ENCODE measurements at places on chromosomes 2 and 18.

DNA sequence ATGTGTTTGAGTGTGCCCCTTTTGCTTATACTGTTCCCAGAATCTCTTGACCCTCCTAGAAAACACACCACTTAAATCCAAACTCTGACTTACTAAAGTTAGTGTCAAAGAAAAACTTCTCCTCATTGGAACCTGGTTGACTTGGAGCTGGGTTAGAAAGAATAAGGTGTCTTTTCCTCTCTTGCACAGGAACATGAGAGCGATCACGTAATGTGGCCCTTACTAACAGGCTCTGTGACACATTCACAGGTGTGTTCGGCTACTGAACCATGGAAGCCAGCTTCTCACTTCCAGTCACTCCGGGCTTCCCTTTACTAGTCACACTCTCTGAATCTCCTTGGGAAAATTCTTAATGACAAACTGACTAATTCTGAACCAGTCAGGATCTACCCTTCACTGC, 5.4 kb upstream of the POU3F3 start:
- DNase-seq: no peak

DNA sequence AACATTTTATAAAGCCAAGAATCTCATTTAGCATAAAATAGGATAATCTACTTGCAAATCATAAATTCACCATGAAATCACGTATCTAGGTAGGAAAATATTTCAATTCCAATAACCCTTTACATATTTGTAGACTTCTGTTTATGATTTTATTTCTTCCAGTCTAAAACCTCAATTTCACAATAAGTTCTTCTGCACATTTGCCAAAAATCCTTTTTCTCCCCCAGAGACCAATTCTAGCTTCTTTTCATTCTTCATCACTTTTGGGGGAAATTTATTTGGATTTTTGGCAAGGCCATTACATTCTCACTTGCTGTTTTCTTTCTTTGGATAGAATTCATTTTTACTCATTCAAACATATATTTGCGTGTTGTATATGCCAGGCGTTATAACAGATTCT, 86.8 kb downstream of the SPRED2 start:
- DNase-seq: no peak

DNA sequence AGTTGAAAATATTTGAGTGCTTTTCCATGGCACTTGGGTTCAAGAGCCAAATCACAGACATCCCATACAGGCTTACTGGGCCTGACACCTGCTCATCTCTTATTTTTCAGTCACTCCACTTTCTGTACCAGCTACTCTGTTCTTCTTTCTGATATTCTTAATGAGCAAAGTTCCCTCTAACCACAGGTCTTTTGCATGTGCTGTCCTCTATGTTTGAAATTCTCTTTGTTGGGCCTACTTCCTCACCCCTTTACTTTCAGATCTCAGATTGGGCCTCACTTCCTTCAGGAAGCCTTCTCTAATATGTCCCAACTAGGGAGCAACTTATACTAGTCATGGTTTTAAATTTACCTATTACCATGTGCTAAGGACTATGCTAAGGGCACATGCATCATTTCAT, 81.8 kb upstream of the RBMS1 start:
- no peak for DNase-seq

GRCh38 chr2:28327581-28327955, 65.1 kb upstream of the FOSL2 start:
- no peak for DNase-seq

- peak; percentile 12 for DNase-seq
Observed at GRCh38 chr2:16478434-16479210, 187.0 kb downstream of the CYRIA start.

DNA sequence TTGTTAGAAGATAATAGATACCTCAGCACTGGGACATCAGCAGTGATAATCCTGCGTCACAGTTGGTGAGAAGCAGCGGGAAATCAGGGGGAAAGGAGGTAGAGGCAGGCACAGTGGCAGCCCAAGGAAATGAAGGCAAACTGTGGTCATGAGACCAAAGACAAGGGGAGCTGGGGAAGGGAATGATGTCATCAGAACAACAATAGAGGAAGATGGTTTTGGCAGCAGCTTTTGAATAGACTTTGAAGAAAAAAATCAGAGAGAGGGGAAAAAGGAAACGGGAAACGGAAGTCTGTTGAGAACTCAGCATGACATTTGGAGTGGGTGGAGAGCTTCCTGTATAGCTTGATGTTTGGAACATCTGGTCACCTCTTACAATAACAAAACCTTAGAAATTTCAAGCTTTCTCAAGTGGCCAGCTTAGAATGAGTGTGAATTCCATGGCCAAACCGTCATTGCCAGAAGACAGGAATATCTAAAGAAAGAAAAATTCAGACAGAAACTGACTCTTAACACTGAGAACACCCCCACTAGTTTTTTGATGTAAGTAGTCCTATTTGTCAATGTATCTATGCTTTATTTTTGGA, 18.4 kb upstream of the YES1 start:
- DNase-seq: peak; percentile 27

GRCh38 chr2:28662468-28663181, 89.0 kb upstream of the PPP1CB start:
- peak; percentile 29 for DNase-seq

- DNase-seq: no peak
Observed at GRCh38 chr2:202096736-202097135, 23.7 kb downstream of the KIAA2012 start.

DNA sequence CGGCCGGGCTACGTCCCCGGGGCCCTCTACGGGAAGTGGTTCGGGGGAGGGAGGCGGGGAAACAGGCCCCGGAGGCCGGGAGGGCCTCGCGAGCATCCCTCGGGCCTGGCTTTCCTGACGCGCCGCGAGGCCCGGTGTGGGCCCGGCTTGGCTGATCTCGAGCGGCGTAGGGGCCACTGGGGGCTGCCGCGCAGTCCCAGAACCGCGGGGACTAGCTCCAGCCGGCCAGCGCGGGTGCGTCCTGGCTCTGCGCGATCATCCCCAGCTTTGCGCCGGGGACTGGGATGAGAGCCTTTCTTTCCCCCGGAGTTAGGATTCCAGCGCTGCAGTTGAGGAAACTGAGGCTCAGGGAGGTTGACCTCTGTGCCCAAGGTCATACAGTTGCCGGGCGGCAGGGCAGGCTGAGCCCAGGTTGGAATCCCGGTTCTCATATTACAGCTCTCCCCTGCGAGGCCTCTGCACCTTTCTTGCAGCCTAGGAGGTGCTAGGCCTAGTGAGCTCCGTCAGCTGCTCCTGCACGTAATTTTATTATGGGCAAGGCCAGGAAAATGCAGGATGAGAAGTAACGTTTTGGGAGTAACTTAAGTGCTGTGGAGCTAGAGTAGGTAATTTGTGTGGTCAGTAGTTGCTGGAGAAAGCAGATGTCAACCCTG, 501 bp downstream of the LPIN1 start:
- no peak for DNase-seq

DNA sequence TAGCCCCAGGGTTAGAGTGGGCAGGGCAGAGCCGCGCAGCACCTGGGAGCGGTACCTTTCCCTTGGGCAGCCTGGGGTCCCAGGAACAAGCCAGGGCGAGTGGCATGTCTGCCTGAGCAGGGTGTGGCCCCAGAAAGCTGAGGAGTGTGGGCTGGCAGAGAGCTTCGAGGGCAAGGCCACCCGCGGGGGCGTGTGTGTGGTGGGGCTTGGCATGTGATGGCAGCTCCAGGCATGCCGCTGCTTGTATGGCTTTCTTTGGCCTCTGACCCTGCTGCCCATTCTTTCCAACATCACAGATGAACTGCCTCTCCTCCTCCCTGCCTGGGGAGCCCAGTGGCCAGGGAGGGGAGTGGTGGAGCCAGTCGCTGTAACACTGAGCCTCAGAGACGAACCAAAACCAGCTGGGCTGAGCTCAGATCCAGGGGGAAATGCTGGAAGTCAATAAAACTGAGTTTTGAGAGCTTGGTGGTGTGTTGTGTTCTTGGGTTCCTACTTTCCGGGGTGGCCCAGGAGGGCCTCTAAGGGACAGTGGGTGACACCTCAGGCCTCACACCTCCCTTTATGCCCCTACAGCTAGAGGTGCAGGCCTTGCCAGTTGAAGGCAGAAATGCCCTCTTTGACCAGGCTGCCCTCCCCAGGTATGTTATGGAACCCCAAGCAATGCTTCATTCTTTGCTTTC, 7.4 kb downstream of the DNAJB2 start:
- DNase-seq: no peak

GRCh38 chr2:198630384-198630783, 826.0 kb downstream of the PLCL1 start:
- DNase-seq: no peak

GRCh38 chr18:53819174-53819573, 405.3 kb downstream of the MBD2 start:
- no peak for DNase-seq

DNA sequence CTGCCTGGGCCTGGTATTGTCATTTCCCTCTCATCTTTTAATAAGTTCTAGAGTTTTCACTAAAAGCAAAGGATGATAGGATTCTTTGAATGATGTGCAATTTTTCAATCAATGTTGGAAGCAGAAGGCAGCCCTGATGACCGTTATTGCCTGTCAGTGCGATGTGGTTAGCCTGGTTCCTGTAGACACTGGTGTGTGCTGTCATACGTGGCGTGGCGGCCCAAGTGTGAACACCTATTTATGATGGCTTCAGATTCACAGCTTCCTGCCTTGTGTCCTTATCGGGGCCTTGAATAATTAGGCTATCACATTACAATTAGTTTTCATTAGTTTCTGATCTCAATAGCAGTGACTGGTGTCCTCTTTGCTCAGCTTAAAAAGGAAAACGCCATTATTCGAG, 218.5 kb downstream of the TPGS2 start:
- no peak for DNase-seq

- no peak for DNase-seq
Observed at GRCh38 chr2:53438100-53438499, 329.5 kb upstream of the CHAC2 start.

DNA sequence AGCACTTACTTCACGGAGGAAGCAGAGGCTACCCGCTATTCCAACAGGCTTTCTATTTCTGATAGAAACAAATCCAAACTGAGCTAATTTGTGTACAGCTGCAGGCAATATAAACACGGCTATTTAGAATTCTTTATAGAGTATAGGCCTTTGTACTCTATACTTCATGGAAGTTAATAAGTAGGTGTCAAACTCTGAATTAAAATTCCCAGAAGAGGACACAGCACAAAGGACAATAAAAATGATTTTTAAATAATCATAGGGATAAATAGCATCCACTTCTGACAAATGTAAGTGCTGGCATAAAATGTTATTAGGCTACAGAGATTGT, 261.5 kb downstream of the AFF3 start:
- no peak for DNase-seq

DNA sequence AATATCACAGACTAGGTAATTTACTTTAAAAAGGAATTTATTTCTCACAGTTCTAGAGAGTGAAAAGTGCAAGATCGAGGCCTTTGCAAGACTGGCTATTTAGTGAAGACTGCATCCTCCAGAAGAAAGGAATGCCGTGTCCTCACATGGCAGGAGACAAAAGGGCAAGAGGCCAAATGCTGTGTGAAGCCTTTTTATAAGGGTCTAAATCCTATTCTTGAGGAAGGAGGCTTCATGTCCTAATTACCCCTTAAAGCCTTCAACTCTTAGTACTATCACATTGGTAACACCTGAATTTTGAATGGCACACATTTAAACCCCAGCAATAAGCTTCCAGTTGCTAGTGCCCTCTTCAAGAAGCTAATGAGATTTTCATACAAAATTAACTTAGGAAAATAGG, 1882.3 kb upstream of the PIK3C3 start:
- DNase-seq: no peak

- DNase-seq: no peak
Observed at GRCh38 chr2:223635080-223635479, 32.9 kb upstream of the SCG2 start.

GRCh38 chr18:54125429-54125828, 99.0 kb downstream of the MBD2 start:
- no peak for DNase-seq

GRCh38 chr2:186889101-186889879, 40.3 kb upstream of the ZSWIM2 start:
- peak; percentile 12 for DNase-seq

GRCh38 chr18:25141886-25142285, 210.1 kb downstream of the ZNF521 start:
- DNase-seq: no peak

DNA sequence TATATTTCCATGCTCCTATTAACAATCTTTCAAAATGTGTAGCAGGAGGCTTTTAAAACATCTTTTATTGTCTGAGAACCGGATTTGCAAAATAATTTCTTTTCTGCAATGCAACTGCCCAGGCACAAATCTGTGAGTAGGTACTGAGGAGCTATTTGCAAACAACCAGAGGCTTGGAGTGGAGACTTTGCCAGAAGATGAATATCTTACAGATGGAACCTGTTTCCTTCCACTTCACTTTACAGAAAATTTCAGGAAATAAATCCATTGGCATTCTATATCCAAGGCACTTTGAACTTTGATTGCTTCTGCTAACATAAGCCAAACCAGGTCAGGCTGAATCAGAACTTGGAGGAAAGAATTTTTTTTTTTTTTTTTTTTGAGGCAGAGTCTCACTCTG, 237.4 kb upstream of the REV1 start:
- DNase-seq: no peak

- DNase-seq: peak; percentile 6
Observed at GRCh38 chr2:179726461-179727180, 134.8 kb downstream of the ZNF385B start.
